ENCODE measurements at places on chromosomes 7 and 10. TPM values are rescaled to one million over a fixed set of nuclear protein-coding genes. Genes with fewer than 3 reads are reported as not detected.

BNIP3 gene
- 158 TPM for total RNA-seq

ITIH2 gene
- not detected for total RNA-seq

- DNase-seq: no peak
- H3K27ac ChIP-seq: no peak overlapping the region
- no peaks in the 10 kb centered on the region for H3K27me3 ChIP-seq
- no peak overlapping the region for H3K4me3 ChIP-seq
- H3K36me3 ChIP-seq: no peaks in the 10 kb centered on the region
- no peaks in the 10 kb centered on the region for H3K4me1 ChIP-seq
These were observed 42.8 kb downstream of the RBM20 start for GRCh38 chr10:110686949-110687348.

GRCh38 chr10:24737001-24737400 is 13.3 kb upstream of the ARHGAP21 start:
- no peaks in the 10 kb centered on the region for H3K4me1 ChIP-seq
- H3K27ac ChIP-seq: no peak overlapping the region
- no peak for DNase-seq
- H3K36me3 ChIP-seq: no peaks in the 10 kb centered on the region
- H3K4me3 ChIP-seq: no peak overlapping the region

DNA sequence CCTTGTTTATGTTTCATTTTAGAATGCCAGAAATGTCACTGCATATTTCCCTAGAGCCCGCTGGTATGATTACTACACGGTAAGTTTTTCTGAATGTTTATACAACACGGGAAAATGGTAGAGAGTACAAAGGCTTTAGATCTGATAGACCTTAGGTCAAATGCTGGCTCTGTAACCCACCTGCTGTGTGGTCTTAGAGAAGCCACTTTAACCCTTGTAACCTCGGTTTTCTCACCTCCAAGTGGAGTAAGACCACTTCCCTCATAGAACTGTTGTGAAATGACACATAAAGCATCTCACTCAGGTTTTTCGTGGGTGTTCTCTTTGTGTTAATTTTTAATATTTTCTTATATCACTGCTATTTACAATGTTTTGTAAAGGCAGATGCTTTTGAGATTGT is 13.9 kb upstream of the MGAM2 start:
- DNase-seq: no peak
- no peaks in the 10 kb centered on the region for H3K27me3 ChIP-seq
- H3K4me1 ChIP-seq: no peaks in the 10 kb centered on the region
- H3K4me3 ChIP-seq: no peak overlapping the region

DNA sequence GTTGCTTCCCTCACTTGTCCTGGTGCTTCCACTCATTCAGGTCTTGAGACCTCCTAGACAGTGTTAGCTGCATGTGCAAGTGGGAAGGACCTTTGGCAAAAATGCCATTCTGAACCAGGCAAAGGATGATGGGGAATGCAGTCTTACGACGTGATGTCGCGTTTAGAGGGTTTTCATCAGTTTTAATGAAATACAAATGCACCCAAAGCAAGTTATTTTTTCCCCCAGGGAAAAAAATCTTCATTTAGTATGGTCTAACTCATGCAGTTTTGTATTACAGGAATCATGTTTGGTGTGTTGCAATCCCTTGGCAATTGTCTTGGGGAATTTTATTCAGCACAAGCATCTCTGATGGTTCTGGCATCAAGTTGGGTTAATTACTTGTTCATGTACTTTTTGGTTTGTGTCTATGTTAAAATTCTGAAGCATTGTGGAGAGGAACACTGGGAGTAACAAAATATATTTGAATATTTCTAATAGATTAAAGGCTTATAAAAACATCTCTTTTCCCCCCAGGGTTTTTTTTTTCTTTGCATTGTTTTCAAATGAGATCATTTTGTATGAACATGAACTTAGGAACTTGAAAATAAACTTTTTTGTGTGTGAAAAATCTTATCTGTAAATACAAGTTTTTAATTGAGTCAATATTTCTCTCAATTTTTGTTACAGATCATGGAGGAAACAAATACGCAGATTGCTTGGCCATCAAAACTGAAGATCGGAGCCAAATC is 188.9 kb downstream of the BICC1 start:
- no peak for DNase-seq
- H3K27me3 ChIP-seq: no peaks in the 10 kb centered on the region
- H3K27ac ChIP-seq: no peak overlapping the region
- H3K4me1 ChIP-seq: peaks cover 15% of the 10 kb centered on the region
- H3K36me3 ChIP-seq: no peaks in the 10 kb centered on the region

Data from body of pancreas (tissue), 4 donors.